ENCODE measurements at places on chromosomes 12 and 14. TPM values are rescaled to one million over a fixed set of nuclear protein-coding genes. Genes with fewer than 3 reads are reported as not detected.

KRT73 gene
- 0.36 TPM for polyA plus RNA-seq

FGD4 gene
- 2.1 TPM for polyA plus RNA-seq

TAS2R7 gene
- polyA plus RNA-seq, result not detected

- H3K36me3 ChIP-seq, result no peaks in the 10 kb centered on the region
- peaks cover 3% of the 10 kb centered on the region for H3K4me1 ChIP-seq
- no peaks in the 10 kb centered on the region for H3K27me3 ChIP-seq
- DNase-seq, result peak; percentile 23
Measured at GRCh38 chr12:102879144-102879763, 37.8 kb downstream of the PAH start.

GRCh38 chr12:127081058-127081457, 1185.9 kb upstream of the TMEM132C start:
- no peaks in the 10 kb centered on the region for H3K27me3 ChIP-seq
- H3K27ac ChIP-seq, result no peak overlapping the region

DNA sequence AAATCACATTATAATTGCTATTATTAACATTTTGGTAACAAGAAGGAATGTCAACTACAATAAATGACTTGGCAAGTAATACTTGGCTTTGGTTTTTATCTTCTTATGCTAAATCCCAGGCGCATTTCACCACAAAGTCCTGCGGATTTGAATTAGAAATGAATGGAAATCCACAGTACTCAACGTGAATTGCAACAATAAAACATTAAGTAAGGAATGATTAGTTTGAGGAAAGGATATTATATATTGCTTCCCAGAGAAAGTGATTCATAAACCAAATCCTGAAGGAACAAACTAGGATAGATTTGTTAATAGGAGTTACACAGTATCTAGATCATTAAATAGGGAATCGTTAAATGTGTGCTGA, 1089.7 kb downstream of the TRHDE start:
- no peak overlapping the region for H3K4me3 ChIP-seq
- no peak overlapping the region for H3K27ac ChIP-seq
- no peaks in the 10 kb centered on the region for H3K27me3 ChIP-seq

DNA sequence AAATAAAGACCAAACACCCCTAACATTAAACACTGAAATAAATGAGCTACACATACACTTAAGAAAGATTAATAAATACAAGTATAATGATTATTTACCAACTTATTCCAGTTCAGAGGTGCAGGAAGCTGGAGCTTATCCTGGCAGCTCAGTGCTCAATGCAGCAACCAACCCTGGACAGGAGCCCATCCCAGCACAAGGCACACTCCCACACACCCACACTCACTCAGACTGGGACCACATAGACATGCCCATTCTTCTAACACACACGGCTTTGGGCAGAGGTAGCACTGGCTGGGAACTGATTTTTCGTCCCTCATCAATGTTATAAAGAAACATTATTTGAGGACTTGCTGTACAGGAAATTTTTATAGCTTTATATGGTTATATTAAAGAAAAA, 797.4 kb downstream of the RPS29 start:
- no peak overlapping the region for H3K4me3 ChIP-seq
- no peaks in the 10 kb centered on the region for H3K36me3 ChIP-seq
- H3K27me3 ChIP-seq, result no peaks in the 10 kb centered on the region
- H3K27ac ChIP-seq, result no peak overlapping the region
- DNase-seq, result no peak

GRCh38 chr12:116539361-116539771, 19.8 kb upstream of the MAP1LC3B2 start:
- no peaks in the 10 kb centered on the region for H3K36me3 ChIP-seq
- DNase-seq, result no peak
- H3K4me3 ChIP-seq, result no peak overlapping the region
- H3K27me3 ChIP-seq, result no peaks in the 10 kb centered on the region
- peaks cover 52% of the 10 kb centered on the region for H3K4me1 ChIP-seq
- H3K27ac ChIP-seq, result no peak overlapping the region

DNA sequence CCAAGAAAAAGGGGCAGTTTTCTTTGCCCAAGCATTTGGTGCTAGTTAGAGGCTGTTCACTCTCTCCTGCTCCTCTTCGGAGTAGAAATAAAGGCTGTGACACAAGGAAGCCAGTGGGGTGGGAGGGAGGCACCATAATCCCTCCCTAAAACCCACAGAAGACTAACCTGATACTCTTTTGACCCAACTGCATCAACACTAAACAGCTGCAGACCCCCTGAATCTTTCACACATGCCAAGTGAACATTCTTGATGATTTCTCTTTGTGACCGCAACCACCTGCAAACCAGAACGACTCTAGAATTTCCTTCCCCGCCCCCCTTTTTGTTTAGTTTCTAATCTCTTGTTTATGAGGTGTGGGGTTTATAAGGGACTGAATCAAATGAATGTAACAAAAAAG, 175.8 kb upstream of the BCL2L14 start:
- H3K27me3 ChIP-seq, result no peaks in the 10 kb centered on the region
- H3K36me3 ChIP-seq, result no peaks in the 10 kb centered on the region
- H3K4me1 ChIP-seq, result peaks cover 16% of the 10 kb centered on the region
- H3K4me3 ChIP-seq, result no peak overlapping the region
- peak; percentile 13 for DNase-seq
- H3K27ac ChIP-seq, result no peak overlapping the region

GRCh38 chr14:101223127-101223526, 319.6 kb upstream of the RTL1 start:
- no peaks in the 10 kb centered on the region for H3K4me1 ChIP-seq
- H3K36me3 ChIP-seq, result no peaks in the 10 kb centered on the region

DNA sequence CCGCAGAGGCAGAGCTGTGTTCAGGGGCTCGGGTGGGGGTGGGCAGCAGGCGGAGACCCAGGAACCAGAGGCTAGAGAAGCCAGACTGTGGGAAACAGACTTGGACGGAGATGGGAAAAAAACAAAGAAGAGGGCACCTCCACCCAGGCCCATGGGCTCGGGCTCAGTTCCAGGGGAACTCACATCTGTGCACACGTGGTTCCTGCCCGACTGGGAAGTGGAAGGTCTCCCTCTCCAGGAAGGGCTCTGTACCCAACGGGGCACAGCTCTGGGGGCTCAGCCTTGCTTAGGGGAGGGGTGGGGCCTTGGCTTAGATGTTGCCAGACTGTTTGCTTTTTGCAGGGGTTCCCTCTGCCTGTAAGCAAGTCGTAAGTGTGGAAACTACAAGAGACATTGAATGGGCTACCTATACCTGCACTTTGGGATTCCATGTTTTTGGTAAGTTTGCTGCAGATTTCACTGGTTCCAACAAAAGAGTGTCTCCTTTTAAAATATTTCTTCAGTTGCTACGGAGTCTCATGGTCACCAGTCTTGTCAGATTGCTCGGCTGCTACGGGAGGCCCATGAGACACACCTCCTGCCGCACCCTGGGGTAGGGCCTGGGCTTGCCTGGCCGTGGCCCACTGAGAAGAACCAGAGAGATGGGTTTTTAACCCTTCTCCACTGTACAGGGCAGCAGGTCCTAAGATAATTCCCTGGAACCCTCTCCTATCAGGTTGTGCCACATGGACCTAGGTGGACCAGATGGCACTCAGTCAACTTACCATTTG, 127.6 kb upstream of the EVL start:
- H3K4me1 ChIP-seq, result no peaks in the 10 kb centered on the region
- H3K36me3 ChIP-seq, result no peaks in the 10 kb centered on the region
- H3K4me3 ChIP-seq, result no peak overlapping the region
- H3K27ac ChIP-seq, result no peak overlapping the region
- peaks cover 13% of the 10 kb centered on the region for H3K27me3 ChIP-seq

BEST3 gene
- not detected for polyA plus RNA-seq

DNA sequence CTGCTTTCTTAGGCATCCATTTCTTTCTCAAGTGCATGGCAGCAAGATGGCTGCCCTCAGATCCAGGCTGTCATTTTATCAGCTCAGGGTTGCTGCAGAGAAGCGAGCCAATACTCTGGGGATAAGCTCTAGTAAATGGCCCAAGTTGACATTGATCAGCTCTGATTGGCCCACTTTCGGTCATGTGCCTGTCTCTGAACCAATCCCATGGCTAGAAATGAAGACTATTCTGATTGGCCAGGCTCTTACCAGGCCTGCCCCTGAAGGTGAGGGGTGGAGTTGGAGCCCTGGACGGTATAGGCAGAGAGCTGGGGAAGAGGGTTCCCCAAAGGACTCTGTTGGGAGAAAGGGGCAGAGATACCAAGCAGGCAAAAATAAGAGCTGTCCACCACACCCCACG, 41.4 kb downstream of the MYO1H start:
- H3K27me3 ChIP-seq, result peaks cover 8% of the 10 kb centered on the region
- no peak for DNase-seq
- H3K27ac ChIP-seq, result no peak overlapping the region
- no peak overlapping the region for H3K4me3 ChIP-seq
- no peaks in the 10 kb centered on the region for H3K4me1 ChIP-seq

DNA sequence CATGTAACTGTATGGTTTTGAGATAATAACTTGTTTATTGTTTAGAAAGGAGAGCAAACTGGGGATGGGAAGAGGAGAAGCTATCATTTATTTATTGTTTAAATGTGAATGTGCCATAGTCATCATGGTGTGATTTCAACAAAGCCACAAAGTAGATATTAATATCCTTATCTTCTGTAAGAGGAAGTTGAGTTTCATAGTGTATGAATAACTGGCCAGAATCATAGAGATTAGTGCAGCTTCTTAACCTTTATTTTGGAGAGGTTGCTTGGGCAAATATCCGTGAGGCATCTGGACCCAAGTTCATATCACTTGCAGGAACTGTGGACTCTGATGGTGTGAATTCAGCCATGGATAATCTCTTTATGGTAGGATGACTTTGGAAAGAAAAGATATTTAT, 26.8 kb upstream of the LYZ start:
- H3K4me3 ChIP-seq, result no peak overlapping the region
- no peaks in the 10 kb centered on the region for H3K36me3 ChIP-seq
- H3K27me3 ChIP-seq, result no peaks in the 10 kb centered on the region
- DNase-seq, result no peak

RNASE2 gene
- polyA plus RNA-seq, result 0.54 TPM

GRCh38 chr14:31244626-31245025, 37.0 kb upstream of the HECTD1 start:
- no peaks in the 10 kb centered on the region for H3K36me3 ChIP-seq
- no peak overlapping the region for H3K4me3 ChIP-seq
- no peak overlapping the region for H3K27ac ChIP-seq

SEL1L gene
- 7.3 TPM for polyA plus RNA-seq

DNA sequence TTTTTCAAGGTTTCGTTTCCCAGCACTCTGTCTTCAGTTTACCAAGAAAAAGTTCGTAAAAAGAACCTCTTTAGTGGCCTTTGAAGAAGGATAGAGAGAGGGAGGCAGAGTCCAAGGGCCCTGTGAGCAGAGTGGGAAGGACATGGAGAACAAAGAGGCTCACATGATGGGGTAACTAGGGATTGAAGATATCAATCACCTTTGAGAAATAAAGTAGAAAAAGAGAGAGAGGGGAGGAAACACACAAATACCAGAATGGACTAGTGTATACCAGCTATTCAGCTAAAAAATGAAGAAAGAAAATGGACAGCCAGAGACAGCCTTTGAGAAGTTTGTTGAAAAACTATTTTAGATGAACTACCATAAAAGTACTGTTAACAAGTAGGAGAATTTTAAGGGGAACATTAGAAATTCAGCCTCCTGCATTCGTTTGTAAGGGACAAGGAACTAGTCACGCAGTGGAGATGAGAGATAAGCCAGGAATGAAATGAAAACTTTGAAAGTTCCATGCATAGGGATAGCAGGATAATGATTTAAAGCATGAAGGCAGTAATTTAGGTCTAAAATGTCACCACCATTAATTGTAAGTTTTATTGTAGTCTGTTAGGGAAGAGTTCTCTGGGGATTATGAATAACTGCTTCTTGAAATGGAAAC, 82.1 kb downstream of the SPTSSA start:
- no peaks in the 10 kb centered on the region for H3K4me1 ChIP-seq
- H3K27ac ChIP-seq, result no peak overlapping the region
- H3K27me3 ChIP-seq, result no peaks in the 10 kb centered on the region
- DNase-seq, result no peak
- H3K4me3 ChIP-seq, result no peak overlapping the region

GRCh38 chr14:103169954-103170353, 46.7 kb downstream of the TNFAIP2 start:
- no peaks in the 10 kb centered on the region for H3K36me3 ChIP-seq
- no peaks in the 10 kb centered on the region for H3K4me1 ChIP-seq
- no peak overlapping the region for H3K27ac ChIP-seq
- DNase-seq, result no peak
- H3K27me3 ChIP-seq, result no peaks in the 10 kb centered on the region

DNA sequence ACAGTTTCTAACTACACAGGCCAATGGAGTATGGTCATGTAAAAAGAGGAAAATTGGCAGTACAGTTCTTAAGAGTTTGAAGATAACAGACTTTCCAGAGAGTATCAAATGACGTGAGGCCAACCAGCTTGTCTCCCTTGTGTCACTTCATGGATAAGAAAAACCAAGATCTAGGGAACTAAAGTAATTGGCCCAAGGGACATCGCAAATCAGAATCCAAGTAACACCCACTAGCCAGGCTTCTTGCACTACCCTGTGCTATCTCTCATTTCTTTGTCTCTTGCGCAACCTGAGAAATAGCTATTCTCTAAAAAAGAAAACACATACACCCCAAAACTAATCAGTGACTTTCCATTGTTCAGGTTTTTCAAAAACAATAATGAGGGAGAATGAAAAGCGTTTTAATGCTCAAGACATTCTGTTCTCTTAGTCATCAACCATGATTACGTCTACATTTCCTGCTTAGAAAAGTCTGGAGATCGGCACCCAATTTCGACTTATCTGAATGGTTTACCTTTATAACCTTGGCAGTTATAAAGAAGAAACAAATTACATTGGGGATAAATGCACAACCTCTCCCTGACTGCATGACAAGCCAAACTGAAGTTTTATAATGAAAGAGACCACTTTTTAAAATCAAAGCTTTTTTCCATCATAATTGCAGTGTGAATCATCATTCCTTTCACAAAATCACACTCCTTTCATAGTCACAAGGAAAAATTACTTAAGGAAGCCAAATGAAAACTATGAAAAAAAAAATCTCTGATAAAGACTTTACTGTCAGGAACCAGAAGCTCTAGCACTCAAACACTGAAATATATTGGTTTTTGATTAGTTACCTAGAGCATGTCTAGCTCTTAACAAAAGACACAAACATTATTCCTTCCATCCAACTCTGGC, 42.1 kb downstream of the TMTC1 start:
- no peak overlapping the region for H3K27ac ChIP-seq
- no peaks in the 10 kb centered on the region for H3K36me3 ChIP-seq
- no peaks in the 10 kb centered on the region for H3K4me1 ChIP-seq
- H3K27me3 ChIP-seq, result no peaks in the 10 kb centered on the region
- no peak for DNase-seq

AICDA gene
- not detected for polyA plus RNA-seq

GRCh38 chr12:6364044-6364374, 11.4 kb downstream of the SCNN1A start:
- no peaks in the 10 kb centered on the region for H3K36me3 ChIP-seq
- H3K27me3 ChIP-seq, result peaks cover 21% of the 10 kb centered on the region
- H3K27ac ChIP-seq, result no peak overlapping the region
- H3K4me1 ChIP-seq, result peaks cover 20% of the 10 kb centered on the region
- DNase-seq, result no peak

COL2A1 gene
- polyA plus RNA-seq, result not detected

- H3K4me3 ChIP-seq, result no peak overlapping the region
- no peak for DNase-seq
- no peaks in the 10 kb centered on the region for H3K27me3 ChIP-seq
- H3K27ac ChIP-seq, result no peak overlapping the region
- H3K36me3 ChIP-seq, result no peaks in the 10 kb centered on the region
- no peaks in the 10 kb centered on the region for H3K4me1 ChIP-seq
Measured at GRCh38 chr12:5226581-5226980, 182.9 kb downstream of the KCNA5 start.

Measured in B cell (primary cell).